ENCODE measurements at places on chromosomes 16 and 17. TPM values are rescaled to one million over a fixed set of nuclear protein-coding genes. Genes with fewer than 3 reads are reported as not detected.

CSNK1D gene
- 60.2 TPM for total RNA-seq

DNA sequence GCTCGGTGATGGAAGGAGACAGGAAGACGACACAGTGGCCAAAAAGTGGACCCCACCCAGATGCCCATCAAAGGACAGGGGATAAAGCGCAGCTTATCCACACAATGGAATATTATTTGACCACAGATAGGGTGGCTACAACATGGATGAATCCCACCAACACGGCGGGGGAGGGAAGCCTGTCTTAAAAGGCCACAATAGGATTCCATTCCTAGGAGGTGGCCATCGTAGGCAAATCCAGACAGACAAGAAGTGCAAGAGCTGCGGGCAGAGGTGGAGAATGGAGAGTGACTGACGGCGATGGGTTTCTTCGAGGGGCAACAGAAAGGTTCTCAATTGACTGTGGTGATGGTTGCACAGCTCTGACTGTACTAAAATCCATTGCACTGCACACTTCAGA is 16.0 kb downstream of the SLC38A8 start:
- no peak for DNase-seq

DNA sequence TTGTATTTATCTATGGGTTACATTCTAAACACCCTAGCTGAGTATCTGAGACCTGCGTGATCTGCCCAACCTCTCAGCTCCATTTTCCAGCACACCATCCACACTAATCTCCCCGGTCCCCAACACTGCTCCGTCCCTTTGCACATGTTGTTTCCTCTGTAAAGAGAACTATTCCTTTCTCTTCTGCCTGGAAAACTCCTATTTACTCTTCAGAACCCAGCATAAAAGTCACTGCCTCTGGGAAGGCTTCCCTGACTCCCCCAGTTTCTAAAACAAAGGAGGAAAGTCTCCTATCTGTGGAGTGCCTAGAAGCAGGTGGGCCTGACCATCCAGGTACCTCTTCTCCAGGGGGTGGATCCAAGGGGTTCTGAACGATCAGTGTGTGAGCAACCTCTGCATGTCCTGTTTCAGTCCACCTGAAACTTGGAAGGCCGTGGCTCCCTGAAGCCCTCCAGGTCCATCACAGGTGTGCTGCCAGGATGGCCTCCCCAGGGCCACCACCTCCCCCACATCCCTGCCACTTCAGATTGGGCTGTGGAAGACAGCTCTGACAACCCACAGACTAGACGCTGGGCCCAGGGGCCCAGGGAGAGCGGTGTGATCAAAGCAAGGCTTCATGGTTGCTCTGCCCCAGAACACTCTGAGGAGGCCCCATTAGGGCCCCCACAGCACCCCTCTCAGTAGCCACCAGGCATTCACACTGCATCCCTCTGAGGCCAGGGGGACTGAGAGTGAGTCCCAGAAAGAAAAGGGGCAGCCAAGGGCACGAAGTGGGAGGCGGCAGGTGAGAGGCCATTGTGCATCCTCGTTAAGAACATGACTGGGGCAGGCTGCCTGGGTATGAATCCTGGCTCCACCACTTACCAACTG is 20.3 kb downstream of the MPP3 start:
- DNase-seq = no peak

DNA sequence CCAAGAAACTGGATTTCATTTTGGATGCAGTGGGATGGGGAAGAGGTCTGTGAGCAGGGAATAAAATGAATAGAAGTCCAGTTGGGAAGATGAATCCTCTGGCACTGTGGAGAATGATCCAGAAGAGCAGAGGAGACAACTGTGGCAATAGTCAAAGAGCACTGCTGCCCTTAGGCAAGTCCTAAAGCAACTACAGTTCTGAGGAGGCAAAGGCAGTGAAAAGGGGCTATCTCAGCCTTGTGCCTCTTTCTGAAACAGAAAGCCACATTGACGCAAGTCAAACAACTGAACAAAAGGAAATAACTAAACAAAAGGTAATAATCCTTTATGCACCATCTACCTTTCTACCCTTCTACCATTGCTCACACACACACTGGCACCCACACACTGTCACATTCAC is 238.0 kb upstream of the AXIN2 start:
- no peak for DNase-seq

DNA sequence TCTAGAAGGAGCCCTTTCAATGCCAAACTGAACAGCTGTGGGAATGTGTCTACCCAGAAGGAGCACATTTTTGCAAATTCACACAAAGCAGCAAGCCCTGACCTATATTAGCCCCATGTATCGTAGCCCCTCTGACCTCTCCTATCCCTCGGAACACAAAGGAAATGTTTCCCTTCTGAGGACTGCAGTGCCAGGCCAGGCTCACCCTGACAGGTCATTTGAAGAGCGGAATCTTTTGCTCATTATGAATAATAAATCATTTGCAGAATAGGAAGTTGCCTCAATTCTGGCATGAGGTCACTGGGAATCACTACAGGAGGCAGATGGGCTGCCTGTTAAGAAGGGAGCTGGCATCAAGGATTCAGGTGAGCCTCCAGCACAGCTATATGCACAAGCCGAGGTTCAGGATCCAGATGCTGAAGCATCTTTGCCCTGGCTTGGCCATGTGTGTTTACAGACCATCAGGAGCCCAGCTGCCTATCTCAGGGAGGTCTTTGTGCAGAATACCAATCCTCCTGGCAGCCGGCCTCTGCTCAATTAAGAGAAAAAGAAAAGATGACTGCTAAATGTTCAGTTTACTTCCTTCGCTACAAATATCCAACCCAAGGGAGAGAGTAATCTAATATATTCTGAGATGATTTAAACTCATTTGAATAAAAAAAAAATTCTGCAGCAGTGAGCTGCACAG is 119.4 kb downstream of the USP31 start:
- no peak for DNase-seq

QRICH2 gene
- 0.92 TPM for total RNA-seq

GRCh38 chr16:57147381-57148221 is 38.2 kb downstream of the PSME3IP1 start:
- DNase-seq = no peak

GRCh38 chr17:70716551-70716950 is 547.2 kb downstream of the KCNJ2 start:
- DNase-seq = no peak

TPSD1 gene
- total RNA-seq = not detected

DNA sequence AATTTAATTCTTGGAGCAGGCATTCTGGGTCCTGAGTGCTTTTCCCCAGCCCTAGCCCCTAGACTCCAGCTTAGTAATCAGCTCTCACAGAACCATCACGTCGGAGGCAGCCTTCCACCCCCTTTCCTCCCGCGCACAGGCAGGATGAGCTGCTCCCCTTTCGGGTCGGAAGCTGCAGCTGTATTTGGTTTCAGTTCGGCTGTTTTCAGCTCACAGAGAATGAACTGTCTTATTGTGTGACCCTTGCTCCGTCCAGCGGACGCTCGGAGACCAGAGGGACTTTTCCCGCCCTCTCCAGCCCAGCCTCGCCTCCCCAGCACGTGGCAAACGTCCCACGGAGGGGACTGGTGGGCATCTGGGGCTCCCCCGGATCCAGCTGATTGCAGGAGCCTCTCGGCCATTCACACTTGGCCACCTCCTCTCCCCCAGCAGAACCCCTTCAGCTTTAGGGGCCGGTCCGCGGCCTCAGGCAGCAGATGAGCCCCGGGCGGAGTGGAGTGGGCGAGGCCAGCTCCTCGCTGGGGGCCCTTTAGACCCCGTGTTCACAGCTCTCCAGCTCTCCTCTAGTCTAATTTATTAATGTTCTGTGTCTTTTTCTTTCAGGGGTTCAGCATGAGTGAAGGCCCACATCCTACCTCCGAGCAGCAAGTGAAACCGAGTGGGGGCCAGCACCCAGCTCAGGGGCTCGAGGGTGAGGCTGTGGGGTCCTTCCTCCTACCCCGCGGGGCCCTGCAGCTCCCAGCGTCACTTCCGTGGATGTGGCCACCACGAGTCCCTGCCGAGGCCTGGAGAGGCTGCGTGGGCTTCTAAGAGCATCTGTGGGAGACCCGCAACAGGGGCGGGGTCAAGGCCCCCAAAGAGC is 863 bp upstream of the UTS2R start:
- no peak for DNase-seq

SNRNP25 gene
- total RNA-seq = 87.8 TPM

CHST4 gene
- total RNA-seq = 0.47 TPM

APOBR gene
- total RNA-seq = not detected

- no peak for DNase-seq
Measured at GRCh38 chr16:27441998-27442397, 40.0 kb downstream of the IL21R start.

DNA sequence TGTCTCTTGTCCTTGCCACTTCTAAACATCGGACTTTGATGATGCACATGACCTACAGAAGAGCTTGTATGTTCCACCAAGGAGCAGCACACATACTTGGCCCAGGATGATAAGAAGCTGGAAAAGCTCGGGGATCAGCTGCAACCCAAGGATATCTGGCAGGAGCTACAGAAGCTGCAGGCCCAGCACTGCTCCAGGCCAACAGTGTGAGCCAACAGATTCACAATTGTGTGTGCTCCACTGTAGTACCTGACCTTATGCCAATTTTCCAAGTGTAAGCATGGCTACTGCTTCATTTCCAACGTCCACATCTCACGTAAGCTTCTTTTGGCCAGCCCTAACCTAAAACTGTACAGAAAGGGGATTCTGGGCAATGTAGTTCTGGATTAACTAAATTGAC is 83.4 kb downstream of the COX10 start:
- no peak for DNase-seq

DNA sequence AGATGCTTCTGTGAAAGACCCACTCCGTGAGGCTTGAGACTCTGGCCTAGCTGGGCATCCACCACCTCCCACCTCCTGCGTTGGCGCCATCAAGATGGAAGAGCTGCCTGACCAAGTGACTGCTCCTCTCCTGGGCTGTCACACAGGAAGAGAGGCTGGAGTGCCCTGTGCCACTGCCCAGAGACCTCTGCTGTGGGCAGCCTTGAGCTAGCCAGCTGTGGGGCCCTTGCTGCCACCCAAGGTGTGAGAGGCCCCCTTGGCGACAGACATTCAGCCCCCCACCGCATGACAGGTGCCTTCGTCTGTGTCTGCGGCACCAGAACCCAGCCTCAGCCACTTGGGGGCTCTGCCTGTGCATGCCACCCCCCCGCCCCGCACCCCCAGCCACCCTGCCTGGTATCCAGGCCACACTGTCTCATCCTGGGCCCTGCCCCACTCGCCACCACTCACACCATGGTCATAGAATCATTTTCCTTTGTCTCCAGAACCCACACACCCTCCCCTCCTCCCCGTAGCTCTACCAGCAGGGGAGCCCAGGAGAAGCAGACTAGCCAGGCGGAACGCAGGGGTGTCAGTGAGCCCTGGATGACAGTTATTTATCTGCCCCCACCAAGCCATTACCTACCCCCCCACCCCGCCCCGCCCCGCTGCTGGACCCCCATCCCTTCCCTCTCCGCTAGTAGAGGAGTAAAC is 120.9 kb upstream of the LHX1 start:
- DNase-seq = no peak

PDILT gene
- total RNA-seq = not detected

- DNase-seq = peak; percentile 80
Measured at GRCh38 chr17:18187821-18188761, 4.5 kb downstream of the ALKBH5 start.

GRCh38 chr17:73956595-73957465 is 246.6 kb upstream of the RPL38 start:
- peak; percentile 46 for DNase-seq

DNA sequence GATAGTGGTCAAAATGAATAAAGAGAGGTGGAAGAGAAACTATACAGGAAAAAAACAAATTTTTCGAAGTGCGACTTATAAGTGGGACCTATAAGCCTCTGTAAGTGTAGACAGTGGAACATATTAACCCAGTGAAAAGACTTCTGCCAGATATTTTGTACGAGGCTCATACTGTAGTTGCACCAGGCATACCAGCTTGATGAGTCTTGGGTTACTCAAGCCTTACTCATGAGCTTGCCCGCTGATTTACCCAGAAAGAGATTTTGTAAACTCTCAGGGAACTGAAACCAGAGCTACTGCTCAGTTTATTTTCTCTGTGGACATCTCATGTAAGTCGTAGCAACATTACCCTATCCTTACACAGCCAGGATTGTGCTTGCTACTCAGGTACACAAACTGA is 708.0 kb upstream of the SOX9 start:
- peak; percentile 84 for DNase-seq

DNA sequence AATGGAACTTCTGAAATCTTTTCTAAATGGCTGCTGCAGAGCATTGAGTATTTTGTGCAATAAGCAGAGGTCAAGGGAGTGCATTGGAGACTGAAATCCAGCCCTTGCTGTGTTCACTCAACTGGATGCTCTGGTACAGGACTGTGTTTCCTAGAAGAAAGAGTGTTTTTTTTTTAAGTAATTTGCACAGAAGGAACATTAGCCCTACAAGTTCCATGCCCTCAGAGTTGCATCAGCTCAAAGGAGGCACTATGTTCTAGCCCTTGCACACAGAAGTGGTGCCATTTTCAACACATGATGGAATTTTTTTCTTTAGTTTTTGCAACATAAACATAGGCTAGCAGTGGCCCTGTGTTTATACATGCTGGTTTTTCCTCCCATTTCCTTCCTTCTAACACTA is 144.1 kb upstream of the HLF start:
- no peak for DNase-seq

- DNase-seq = no peak
Measured at GRCh38 chr16:65489531-65490023, 367.7 kb upstream of the CDH11 start.

DNA sequence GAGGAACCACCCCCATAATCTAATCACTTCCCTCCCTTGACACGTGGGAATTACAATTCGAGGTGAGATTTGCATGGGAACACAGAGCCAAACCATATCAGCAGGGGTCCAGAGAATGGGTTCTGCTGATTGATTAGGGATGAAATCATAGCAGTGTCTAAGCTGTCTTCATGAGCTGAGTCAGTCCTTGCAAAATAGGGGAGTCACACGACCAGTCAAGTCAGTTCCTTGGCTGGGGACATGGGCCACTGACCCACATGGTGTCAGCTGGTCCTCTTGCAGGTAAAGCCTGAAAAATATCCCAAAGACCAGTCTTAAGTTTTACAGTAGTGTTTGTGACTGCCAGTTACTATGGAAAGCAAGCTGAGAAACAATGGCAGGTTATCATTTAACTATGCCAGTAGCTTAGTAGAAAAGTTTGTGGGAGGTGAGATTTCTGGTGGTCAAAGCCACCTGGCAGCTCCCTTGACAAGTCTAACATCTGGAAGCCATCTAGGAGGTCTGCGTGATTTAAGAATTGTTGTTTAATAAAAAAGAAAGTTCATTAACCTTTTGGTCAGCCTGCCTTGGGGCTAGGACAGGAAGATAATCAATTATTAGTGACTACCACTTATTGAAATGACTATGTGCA is 15.7 kb upstream of the ATF7IP2 start:
- DNase-seq = no peak

Measured in MG63 (cell line).